Activated naive CD4-positive, alpha-beta T cell treated with anti-CD3 and anti-CD28 coated beads, Interleukin-2, amount 50 U/mL, for 72 hours (primary cell): ENCODE measurements at places on chromosomes 1 and 21.

DNA sequence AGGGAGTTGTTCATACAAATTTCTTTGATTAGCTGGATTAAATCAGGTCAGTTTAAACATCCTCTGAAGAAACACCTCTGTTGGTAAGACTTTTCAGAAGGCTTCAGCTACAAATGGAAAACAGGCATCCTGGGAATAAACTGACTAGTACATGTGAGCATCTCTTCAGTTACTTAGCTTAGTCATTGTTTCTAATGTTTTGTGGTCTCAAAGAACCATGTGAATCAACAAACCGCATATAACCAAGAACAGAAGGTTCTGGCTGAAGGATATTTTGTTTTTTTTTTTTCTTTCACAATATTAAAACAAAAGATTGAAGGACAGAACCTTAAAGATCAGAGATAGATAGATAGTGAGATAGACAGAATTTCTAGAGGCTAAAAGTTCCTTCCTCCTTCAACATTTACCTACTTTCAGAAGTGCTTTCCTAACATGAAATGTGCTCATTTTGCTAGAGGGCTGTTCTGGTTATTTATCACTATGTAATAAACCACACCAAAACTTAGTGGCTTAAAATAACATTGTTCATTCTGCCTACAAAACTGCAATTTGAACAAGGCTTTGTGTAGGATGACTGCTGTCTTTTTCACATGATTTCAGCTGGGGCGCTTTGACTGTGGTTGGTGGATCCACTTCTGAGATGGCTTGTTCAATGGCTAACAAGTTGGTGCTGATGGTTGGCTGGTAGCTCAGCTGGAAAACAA lies 119.8 kb upstream of the PTGFR start:
- no peak for DNase-seq

DNA sequence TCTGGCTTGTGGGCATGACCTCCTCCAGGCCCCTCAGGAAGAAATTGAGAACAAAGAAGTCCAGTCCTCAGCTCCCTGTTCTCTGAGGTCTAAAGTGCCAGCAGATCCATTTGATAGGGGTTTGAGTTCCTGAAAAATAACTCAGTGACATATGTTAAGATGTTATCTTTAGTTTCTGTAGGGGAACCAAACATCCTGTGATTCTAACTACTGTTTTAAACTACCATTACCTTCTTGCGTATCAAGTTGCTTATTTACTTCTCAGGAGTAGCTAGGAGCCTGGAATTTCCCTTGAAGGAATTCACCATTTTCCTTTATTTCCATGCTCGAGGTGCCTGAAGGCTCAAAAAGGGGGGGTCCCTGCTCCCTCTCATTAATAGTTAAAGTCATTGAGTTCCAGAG lies 18.8 kb upstream of the LIN9 start:
- DNase-seq: no peak

DNA sequence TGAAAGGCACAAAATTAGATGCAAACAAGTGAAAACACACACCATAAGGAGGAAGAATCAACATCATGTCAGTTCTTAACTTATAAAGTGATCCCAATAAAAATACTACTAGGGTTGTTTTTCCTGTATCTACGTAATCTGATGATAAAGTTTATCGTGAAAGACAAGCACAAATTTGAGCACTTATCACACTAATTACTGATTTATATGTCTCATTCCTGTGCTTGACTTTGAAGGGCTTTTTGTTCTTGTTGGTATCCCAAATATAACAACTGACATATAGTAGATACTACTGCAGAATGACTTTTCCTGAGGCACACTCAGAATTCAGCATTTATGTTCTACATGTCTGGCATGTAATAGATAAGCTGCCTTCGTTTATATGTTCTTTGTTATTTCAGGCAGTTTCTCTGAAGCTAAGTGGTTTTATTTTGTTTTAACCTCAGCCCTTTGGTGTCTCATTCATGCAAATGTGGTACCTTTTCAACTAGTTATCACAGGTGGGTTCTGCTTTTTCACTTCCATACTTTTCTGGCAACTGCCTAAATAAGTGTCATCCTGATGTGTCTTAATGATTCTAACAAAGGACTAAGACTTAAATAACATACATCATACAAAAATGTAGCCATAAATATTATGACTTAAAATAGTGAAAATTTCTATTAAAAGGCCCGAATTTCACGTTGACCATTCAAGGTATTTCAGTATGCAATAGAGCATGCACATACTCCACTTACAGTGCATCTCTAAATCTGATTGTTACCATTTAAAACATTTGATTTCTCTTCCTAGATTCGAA lies 73.2 kb downstream of the LRRC8C start:
- DNase-seq: no peak

- DNase-seq: no peak
These were observed 74.7 kb upstream of the CLDN14 start for GRCh38 chr21:36554411-36555157.

- DNase-seq: no peak
These were observed 161.5 kb upstream of the SAMSN1 start for GRCh38 chr21:14707511-14708020.

DNA sequence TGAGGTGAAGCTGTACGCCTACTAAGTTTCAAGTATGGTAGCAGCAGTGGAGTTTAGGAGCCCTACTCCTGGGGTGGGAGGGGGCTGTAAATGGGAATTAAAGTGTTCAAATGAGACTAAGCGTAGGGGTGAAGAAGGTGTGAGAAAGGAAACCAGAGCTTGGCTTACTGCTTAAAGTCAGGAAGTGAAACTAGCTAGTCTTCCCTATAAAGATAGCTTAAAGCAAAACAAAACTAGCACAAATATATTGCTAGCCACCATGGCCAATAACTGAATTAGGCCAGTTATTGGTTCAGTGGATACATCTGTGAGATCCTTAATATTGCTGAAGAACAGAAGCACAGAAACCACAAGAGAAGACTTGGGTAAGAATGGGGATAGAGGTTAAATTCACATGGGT lies 492.2 kb upstream of the PKN2 start:
- DNase-seq: no peak

- no peak for DNase-seq
These were observed 104.8 kb downstream of the SLC45A1 start for GRCh38 chr1:8422510-8423268.

DNA sequence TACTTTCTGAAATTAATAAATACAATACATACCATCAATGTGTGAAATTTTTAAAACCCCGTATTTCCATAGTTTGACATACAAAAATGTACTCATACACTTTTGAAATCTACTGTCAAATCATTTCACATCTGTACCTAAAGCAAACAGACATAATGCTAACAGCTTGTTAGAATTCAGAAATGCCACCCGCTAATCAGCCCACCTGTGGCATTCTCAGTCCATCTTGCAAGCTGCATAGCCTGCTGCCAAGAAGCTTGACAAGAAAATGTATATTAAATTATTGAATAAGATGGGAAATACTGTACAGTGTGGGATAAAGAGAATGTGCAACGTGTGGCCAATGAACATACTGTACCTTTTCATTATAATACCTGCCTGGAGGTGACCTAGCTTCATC lies 55.1 kb downstream of the ZBTB18 start:
- DNase-seq: no peak

DNA sequence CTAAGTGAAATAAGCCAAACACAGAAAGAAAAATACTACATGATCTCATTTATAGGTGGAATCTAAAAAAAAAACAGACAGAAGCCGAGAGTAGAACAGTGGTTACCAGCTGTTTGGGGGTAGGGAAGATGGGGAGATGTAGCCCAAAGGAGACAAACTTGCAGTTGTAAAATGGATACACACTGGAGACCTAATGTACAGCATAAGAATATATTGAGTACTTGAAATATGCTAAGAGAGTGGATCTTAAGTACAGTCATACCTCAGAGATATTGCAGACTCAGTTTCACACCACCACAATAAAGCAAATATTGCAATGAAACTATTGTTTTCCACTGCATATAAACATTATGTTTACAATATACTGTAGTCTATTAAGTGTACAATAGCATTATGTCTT lies 316.7 kb downstream of the LRRC40 start:
- DNase-seq: no peak

DNA sequence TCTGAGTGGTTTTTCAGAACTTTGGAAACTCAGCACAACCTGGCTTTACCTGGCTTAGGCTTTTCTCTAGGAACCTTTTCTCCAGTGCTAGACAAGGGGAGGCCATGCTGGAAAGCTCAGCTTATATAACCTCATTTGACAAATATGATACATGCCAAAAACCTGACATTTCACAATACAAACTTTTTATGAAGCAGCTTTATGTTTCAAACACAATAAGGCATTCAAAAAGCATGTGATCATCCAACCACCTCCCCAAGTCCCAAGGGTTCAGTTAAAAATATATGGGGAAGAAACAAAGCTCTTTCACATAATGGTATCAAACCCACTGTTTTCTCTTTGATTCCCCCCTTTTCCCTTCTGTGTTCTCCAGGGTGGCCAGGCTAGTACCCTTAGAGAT lies 63.7 kb downstream of the ZC3H11B start:
- no peak for DNase-seq

GRCh38 chr1:226061841-226062557 lies 517 bp upstream of the H3-3A start:
- DNase-seq: peak; percentile 84

GRCh38 chr1:85838238-85838637 lies 130.0 kb upstream of the ZNHIT6 start:
- no peak for DNase-seq

GRCh38 chr1:58829866-58830265 lies 46.0 kb upstream of the JUN start:
- DNase-seq: no peak

DNA sequence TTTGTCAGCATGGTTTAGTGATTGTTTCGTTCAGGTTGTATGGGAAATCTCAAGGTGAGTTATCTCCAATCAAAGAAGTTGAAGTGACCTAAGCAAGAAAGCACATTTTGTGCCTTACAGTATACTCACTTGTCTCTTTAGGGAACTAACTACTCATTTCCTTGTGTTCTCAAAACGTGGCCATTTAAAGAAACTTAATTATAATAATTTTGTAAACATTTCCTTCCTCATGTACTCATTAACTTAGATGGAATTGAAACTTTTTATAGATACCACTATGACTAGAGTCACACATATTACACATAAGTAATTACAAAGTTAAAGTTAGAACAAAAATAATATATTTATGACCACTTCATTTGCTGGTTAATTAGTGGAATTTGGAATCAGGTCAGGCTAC lies 552.6 kb downstream of the MRPL39 start:
- no peak for DNase-seq

GRCh38 chr1:156146020-156146768 lies 7.2 kb upstream of the SEMA4A start:
- peak; percentile 50 for DNase-seq

- DNase-seq: no peak
These were observed 110.5 kb downstream of the SLC45A1 start for GRCh38 chr1:8428441-8428840.

DNA sequence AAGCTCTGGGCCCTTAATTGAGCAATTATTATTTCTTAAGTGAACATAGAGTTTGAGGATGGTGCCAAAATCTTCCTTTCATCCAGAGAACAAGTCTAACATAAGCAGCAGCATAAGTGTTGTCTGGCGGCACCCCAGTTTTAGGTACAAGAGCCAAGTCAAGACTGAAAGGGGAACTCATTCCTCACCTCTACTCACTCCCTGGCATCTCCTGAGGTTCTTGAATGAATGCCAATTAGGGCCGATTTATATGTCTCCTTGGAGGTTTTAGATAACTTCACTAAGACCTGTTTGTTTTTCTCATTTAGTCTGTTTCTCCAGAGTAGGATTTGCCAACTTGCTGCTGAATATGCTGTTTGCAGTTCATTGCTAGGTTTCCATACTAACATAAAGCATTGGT lies 42.6 kb upstream of the ADGRL2 start:
- no peak for DNase-seq

DNA sequence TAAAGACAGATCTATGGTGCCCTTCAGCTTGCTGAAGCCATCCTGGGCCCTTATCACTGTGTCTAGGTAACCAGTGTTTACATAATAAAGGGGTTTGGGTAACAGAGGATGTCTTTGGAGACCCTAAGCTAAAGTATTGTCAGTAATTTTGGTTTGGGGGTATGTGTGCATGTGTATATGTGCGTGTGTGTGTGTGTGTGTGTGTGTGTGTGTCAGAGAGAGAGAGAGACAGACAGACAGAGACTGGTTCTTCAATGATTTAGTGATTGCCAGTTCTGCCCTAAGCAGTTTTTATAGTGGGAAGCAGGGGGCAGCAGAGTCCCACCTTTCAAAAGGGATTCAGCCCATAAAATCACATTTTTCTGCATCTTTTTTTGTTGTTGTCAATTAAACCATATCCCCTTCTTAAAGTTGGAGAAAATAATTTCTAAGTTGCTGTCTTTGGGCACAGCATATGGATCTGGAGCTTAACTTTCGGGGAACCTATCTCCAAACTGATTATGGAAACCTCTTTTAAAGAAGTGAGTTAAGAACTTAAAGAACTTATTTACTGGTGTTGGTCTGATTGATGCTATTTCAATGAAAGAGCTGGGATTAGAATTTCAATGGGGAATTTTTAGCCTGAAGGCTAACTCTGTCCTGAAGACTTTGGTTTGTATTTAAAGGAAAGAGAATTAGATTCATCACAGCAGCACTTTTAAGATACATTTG lies 51.1 kb downstream of the ZNF326 start:
- no peak for DNase-seq

DNA sequence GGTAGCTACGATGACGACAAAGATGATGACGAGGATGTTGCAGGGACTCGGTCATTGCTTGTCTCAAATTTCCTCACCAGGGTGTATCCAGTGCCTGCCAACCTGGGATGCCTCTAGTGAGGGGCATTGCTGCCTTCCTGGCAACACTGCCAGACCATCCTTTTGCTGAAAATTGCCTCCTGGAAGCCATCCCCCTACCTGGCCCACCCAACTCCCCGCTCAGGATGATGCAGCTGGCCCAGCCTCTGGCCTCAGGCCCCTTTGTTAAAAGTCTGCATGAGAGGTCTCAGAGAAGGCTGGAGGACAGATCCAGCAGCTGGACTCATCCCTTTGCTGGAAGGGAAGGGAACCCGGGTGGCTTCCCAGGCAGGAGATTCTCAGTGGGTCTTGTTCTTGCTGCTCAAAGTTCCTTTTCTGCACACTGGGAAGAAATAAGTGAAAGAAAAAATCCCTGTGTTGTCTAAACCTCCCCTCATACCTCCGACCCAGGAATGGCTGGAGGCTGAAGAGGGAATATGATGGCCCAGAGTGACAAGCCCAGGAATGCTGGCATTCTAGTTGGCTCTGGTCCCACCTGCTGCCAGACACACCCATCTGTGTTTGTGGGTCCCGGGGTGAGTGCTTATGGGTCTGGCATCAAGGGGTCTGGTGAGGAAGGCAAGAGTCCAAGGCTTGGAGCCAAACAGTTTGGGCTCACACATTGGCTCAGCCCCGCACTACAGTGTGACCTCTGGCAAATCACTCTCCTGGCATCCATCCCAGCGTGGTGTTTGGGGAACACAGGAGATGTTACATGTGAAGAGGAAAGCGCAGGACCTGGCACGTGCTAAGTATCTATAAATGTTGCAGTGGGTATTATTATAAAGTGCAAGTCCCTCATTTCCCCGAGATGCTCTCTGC lies 6.7 kb upstream of the FNDC5 start:
- no peak for DNase-seq

GRCh38 chr21:35226968-35227744 lies 178.1 kb upstream of the RUNX1 start:
- peak; percentile 42 for DNase-seq
